Activated CD4-positive, alpha-beta T cell treated with anti-CD3 and anti-CD28 coated beads for 4 hours (primary cell): ENCODE measurements at places on chromosomes 4 and X.

- no peak for DNase-seq
Measured at GRCh38 chrX:13427441-13428052, 107.7 kb upstream of the ATXN3L start.

DNA sequence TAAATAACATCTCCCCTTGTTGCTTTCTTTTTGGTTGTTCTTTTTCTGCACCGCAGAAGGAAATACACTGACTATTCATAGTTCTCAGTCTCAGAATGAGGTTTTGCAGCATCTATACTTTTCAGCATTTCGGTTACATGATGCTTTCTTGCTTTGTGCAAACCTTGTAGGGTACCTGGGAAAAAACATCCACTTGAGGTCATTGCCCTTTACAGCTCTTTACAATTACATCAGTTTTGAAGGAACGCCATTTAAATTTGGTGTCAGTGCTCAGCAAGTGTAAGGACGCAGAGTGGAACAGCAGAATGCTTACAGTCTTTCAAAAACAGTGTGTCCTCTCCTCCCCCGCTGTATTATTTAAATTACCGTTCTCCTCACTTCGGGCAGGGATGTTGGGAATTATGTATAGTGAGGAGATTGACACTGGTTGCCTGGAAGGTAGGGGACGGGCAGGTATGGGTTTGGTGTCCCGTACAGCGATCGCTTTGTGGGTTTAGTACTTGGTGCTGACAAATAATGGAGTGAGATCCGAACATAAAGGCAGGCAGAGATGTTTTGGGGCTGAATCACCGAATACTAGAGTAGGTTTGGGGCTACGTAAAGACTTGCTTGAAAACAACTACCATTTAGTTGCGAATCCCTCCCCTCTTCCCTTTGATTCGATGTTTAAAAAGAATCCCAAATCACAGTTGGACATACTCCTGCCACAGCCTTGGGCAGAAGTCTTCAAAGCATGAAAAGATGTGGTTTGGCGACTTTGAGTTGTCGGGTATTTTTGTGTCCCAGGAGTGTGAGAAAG, 2.0 kb upstream of the NKX3-2 start:
- no peak for DNase-seq

GRCh38 chrX:149682031-149682430, 29.8 kb upstream of the MAGEA11 start:
- no peak for DNase-seq

- no peak for DNase-seq
Measured at GRCh38 chr4:186819342-186820086, 95.9 kb upstream of the FAT1 start.

DNA sequence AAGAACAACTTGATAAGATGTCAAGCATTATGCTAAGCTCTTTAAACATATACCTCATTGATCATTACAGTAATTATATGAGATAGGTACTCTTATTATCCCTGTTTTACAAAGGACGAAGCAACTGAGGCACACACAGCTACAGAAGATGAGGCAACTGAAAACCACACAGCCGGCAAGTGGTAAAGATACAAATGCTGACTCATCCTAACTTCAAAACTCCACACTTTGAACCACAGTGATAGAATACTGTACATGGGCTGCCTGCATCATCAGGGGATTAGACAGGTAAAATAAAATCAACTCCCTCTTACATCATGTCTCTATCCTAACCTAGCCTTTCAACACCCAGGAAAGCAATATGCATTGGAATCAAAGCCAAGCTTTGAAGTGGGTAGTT, 47.8 kb downstream of the LHFPL1 start:
- DNase-seq = no peak

- no peak for DNase-seq
Measured at GRCh38 chrX:101462892-101463291, 22.4 kb upstream of the ARMCX4 start.

DNA sequence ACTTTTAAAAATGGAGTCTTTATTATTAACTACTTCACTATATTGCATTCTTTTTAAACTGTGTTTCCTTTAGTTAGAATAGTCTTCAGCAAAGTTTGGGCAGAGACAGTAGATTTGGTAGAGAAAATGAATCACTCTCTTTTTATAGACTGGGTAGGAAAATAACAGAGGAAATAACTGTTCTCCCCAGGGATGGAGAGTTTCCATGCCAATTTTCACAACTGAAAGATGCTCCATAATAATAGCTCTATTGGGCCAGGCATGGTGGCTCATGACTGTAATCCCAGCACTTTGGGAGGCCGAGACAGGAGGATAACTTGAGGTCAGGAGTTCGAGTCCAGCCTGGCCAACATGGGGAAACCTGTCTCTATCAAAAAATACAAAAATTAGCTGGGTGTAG, 13.1 kb downstream of the HSD17B13 start:
- no peak for DNase-seq

DNA sequence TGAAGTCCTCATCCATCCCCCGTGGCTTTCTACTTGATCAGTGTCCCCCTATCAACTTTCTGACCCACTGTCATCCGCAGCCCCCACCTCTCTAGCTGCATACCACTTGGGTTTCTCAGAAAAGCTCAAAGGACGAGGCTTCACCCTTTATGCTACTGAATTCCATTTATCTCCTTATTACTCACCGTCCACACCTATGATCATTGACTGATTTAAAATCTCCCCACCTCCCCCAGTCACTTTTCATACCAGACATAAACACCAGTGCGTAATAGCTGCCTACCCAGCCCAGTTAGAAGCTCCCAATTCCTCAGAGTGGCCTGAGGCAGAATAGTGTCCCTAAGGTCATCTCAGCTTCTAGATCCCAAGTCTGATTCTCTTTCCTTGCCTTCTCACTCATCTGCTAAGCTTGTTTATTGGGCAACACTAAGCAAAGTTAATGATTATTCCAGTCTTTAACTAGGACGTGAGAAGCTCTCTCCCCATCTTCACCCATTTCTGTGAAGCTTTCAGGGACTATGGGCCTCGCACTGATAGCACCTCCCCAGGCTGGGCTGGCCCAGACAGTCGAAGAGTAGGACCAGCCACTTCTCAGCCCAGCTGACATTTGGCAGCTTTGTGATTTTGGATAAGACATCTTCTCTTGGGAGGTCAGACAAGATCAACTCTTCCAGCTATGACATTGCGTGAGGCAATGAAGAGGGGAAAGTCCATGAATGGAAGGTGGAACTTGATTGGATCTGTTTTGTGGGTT, 7.2 kb upstream of the DDX60L start:
- no peak for DNase-seq

DNA sequence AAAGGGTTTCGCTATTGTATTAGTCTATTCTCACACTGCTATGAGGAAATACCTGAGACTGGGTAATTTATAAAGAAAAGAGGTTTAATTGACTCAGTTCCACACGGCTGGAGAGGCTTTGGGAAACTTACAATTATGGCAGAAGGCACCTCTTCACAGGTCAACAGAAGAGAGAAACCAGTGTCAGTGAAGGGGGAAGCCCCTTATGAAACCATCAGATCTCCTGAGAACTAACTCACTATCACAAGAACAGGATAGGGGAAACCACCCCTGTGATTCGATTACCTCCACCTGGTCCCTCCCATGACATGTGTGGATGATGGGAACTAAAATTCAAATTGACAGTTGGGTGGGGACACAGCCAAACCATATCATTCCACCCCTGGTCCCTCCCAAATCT, 589.5 kb downstream of the CENPC start:
- DNase-seq = no peak

- no peak for DNase-seq
Measured at GRCh38 chrX:129741880-129742758, 3.3 kb downstream of the XPNPEP2 start.

DNA sequence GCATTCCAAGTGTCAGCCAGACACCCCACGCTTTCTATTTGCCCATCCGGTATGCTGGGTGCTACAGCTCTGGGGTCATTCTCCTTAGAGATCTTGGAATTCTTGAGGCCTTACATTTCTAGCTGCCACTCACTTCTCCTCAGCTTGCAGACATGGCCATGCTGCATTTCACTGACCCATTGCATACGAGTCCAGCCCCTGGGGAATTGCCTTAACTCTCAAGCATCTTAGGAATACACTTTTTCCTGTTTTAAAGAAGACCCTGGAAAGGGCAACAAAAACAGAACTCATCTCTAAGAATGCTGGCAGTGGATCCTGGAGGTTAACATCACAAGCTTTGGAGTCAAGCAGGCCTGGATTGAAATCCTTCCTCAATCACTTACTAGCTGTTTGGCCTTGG, 122.0 kb upstream of the LNX1 start:
- DNase-seq = no peak

DNA sequence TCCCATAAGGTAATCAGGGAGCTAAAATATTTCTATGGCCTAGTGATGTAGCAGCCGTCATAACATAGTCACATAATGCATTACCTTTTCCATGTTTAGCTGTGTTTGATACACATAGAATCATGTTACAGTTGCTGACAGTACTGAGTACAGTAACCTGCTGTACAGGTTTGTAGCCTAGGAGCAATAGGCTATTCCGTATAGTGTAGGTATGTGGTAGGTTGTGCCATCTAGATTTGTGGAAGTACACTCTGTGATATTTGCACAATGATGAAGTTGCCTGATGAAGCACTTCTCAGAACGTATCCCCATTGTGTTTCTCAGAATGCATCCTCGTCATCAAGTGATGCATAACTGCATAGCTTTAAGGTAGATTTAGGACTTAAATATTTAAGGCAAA, 495.6 kb upstream of the ZFP42 start:
- no peak for DNase-seq

- no peak for DNase-seq
Measured at GRCh38 chr4:5222047-5222446, 170.8 kb downstream of the STK32B start.

DNA sequence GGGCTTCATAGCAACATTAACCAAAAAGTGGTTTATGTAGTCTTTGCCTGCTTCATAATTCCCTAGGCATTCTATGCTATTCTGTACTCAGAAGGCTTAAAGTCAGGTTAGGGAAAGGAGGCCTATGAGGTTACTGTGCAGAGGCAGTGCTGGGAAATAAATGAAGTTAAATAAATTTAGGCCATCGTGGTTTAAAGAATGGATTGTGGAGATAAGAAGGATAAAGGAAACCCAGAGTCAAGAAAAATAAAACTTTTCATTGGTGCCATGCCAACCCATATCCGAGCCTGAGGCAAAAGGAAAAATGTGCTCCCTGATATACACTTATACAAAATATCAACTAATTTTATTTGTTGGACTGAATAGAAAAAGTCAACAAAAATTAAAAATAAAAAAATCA, 70.2 kb downstream of the AR start:
- no peak for DNase-seq

DNA sequence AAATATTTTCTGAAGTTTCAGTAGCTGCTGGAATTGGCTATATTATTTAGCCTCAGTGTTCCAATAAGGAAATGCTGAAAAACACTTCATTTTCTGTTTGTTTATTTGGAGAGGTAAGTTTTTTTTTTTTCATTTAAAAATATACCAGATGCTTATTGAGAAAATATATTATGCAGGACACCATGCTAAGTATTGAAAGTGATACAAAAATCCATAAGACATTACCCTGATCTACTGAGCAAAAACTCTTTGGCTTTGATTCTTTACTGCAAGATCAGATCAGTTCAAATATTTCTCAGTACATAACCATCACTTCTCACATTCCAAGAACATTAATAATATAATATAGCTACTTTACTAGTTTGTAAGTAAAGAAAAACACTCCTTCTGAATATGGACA, 123.4 kb upstream of the PACRGL start:
- DNase-seq = no peak

DNA sequence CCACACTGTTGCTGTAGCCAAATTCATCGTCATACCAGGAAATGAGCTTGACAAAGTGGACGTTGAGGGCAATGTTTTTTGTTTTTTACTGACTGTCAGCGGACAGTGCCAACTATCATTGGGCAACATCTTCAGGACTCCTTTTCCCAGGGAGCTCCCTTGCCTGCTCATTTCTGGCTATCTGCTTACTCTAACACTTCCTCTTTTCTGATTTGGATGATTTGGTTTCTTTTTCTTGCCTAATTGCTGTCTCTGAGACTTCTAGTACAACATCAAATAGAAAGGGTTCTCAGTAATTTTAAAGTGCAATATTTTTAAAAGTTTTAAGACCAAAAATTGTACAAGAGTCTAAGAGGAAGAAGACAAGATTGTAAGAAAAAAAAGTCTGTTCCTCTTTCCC, 92.0 kb upstream of the KLHL4 start:
- DNase-seq = no peak

- no peak for DNase-seq
Measured at GRCh38 chrX:16208601-16209000, 41.3 kb downstream of the MAGEB17 start.

GRCh38 chr4:89640620-89641366, 196.2 kb downstream of the SNCA start:
- no peak for DNase-seq

DNA sequence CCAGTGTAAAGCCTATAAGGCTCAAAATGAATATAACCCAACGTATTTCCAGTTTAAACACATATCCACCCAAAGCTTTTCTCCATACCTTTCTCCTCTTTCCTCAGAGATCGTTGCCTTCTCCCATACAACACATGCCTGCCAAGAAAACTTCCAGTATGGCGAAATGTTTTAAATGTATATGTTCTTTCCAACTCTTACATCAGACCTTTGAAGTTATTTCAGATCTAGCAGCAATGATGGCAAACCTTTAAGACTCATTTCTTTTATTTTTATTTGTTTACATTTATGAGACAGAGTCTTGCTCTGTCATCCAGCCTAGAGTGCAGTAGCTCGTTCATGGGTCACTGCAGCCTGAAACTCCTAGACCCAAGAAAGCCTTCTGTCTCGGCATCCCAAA, 265.4 kb downstream of the BMPR1B start:
- DNase-seq = no peak

DNA sequence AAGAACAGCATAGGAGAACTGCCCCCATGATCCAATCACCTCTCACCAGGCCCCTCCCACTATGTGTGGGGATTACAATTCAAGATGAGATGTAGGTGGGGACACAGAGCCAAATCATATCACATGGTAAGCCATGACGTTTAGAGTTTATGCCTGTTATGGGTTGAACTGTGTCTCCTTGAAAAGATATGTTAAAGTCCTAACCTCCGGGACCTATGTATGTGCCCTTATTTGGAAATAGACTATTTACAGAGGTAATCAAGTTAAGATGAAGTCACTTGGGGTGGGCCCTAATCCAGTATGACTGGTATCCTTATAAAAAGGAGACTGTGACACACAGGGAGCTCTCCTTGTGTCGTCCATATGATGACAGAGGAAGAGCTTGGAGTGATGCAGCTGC, 25.2 kb upstream of the SLC2A9 start:
- DNase-seq = no peak
